ENCODE measurements at places on chromosomes 6 and 20. TPM values are rescaled to one million over a fixed set of nuclear protein-coding genes. Genes with fewer than 3 reads are reported as not detected.

NRSN1 gene
- total RNA-seq: not detected

SHLD1 gene
- total RNA-seq: 11.2 TPM

CLIC5 gene
- total RNA-seq: 1.8 TPM

GTSF1L gene
- 0.39 TPM for total RNA-seq

PSMF1 gene
- total RNA-seq: 151 TPM

GATA5 gene
- total RNA-seq: not detected

ANKRD66 gene
- total RNA-seq: not detected

BPIFA1 gene
- total RNA-seq: not detected

SLC17A9 gene
- total RNA-seq: 22.0 TPM

MEI4 gene
- total RNA-seq: not detected

BEND3 gene
- total RNA-seq: 4.0 TPM

MOXD1 gene
- not detected for total RNA-seq

BPIFB1 gene
- not detected for total RNA-seq

LGSN gene
- total RNA-seq: not detected

CST2 gene
- total RNA-seq: not detected

TPX2 gene
- 123 TPM for total RNA-seq

SLA2 gene
- 33.7 TPM for total RNA-seq

- DNase-seq: no peak
Observed at GRCh38 chr20:12965212-12965869, 43.4 kb upstream of the SPTLC3 start.

GRCh38 chr6:54289426-54289825 lies 18.8 kb upstream of the TINAG start:
- DNase-seq: no peak

- DNase-seq: no peak
Observed at GRCh38 chr6:78483553-78484197, 383.7 kb upstream of the IRAK1BP1 start.

DNA sequence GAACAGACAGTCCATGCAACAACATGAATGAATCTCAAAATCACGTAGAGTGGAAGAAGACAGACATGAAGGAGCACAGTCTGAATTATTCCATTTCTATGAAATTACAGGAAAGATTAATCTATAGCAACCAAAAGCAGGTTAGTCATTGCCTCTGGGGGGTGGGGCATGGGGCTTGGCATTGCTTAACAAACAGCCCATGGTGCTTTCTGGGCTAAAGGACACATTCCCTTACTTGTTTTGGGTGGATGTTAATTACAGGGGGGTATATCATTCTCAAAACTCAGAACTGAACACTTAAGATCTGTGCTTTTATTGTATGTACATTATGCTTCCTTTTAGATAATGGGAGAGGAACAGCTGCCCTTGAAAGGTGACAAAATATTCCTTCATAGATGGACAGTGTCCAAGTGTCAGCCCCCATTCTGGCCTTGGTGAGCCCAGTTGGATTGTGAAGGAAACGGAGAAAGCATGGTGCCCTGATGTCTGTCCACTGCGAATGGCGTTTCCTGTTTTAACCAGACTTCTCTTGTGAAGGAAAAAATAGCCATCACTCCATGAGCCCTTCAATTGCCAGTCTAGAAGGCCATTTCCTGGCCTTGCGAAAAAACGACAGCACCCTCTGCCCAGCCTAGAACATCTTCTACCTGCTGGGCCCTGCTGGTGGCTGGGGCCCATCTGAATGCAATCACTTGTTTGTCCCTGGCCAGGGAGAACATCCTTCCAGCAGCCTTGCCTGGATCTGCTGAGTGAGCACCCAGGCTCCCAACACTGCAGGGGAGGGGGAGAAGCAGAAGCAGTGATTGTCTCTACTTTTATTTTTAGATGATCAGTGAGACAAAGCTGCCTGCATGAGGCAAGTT lies 179.7 kb downstream of the BCAS1 start:
- DNase-seq: no peak

DNA sequence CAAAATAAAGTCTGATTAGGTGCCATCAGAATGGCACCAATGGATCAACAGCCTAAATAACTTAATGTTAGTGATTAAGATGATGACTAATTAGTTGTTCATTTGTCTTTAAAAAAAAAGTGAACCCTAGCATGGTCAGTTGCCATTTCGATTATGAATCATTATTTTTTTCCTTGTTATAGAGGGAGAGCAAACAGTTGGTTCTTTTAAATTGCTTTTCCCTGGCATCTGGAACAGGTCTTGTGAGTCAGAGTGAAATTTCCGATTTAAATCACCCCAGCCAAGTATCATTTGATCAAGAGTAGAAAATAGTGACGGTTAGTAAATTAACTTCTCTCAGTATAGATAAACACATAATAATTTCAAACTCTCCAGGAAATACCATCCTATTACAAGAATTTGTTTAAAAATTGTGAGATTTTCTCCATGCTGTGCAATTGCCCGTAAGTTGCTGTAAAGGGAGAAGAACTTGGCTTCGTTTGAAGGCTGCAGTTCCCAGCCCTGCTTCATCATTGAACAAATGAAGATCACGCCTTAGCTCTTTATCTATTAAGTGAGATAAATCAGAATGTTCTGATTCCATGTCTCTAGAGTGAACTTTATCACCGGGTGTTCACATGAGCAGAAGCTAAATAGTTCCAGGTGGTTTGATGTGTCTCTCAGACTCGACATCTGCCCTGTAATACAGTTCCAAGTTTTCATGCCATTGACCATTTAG lies 741.3 kb downstream of the DOK5 start:
- DNase-seq: no peak

- DNase-seq: no peak
Observed at GRCh38 chr20:34401741-34402455, 38.8 kb downstream of the ITCH start.

DNA sequence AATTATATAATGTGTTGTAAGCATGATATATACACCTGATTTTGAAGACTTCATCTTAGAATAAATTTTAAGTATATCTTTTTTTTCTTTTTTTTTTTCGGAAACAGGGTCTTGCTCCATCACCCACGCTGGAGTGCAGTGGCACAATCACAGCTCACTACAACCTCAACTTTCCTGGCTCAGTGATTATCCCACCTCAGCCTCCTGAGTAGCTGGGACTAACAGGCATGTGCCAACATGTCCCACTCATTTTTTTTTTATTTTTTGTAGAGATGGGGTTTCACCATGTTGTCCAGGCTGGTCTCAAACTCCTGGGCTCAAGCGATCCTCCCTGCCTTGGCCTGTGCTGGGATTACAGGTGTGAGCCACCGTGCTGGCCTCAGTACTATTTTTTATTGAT lies 17.1 kb downstream of the VPS52 start:
- no peak for DNase-seq

DNA sequence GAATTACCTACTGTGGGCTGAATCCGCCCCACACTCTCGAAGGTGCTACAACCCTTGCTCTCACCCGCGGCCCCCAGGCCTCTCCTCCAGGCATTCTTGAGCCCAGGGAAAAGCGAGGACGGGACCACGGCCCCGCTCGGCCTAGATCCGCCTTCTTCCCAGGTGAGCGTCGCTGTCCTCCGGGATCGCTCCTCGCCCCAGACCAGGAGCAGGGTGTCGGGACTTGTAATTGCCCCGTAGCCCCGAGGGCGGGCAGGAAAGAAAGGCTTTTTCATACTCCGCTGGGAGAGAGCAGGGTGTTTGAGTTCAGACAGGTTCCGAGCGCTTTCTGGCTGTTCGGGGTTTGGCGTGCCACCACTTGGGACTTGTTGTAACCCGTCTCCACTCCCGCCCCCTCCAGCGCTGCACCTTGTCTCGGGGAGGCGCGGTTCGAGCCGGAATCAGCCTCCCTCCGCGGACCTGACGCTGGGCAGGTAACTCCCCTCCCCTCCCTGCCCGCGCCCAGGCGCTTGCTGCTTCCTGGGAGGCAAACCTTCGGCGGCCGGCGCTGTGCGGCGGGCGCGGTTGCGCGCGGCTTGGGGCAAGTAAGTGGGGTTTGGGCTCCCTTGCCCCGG lies at the start of gene FAM83B:
FAM83B (plus strand) TSS at position 529 of the 614 bp plus-strand sequence. CDS start 23,476 bp downstream, outside the sequence.
- no peak for DNase-seq

DNA sequence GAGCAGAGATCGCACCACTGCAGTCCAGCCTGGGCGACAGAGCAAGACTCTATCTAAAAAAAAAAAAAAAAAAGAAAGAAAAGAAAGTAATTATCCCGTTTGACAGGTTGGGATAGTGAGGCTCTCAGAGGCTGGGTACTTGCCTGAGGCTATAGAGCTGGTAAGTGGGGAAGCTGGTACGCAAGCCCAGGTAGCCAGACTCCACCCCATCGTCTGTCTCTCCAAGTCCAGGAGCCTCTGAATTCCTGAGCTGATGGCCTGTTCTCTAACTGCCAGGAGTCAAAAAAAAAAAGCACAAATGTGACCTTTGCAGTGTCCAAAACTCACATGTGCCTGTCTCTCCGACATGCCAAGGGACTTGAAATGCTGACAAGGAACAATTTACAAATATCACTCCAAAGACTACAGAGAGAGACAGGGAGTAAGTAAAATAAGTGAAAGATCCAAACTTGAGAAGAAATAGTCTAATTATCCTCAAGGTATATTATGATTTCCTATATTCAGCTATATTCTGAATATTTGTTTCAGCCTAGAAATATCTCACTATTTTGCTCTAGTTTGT lies 109.1 kb upstream of the SCAF8 start:
- no peak for DNase-seq

- DNase-seq: no peak
Observed at GRCh38 chr6:81834141-81834681, 81.7 kb upstream of the TENT5A start.

DNA sequence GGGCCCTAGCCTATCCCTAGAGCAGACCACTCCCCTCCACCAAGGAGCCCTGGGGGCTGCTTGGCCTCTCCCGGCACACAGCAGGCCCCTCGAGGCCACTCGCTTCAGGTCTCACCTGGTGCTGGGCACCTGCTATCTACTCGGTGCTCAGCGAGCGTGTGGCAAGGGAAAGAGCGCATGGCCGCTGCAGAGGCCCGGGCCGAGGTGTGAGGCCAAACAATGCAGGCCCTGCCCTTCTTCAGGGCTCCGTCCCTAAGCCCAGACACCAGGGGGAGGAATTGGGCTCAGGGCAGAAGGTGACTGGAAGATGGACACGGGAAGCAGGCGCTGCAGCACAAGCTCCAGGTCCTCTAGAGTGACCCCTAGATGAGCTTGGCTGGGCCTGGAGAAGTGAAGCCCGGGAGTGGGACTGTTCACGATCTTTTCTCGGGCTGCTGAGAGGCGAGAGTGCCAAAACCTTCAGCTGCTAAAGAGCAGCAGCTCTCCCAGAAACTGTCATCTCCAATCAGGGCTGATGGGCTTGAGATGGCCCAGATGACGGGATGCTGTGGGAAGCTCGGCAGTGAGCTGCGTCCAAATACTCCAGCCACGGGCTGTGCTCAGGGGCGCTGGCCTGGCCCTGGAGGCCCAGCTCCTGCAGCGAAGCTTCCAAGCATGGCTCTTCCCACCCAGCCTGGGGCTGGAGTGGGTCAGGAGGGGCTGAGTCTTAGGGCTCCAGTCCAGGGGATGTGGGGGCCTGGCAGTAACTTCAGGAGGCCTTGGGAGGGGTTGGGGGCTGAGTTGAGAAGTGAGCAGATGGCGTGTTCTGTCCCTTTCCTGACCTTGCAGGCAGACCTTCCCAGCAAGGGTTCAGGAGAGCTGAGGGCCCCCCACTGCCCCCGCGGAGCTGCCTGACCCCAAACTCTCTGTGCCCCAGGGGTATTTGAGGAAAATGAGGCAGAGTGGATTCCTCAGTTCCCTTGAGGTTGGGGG lies 43.7 kb downstream of the APCDD1L start:
- DNase-seq: no peak

GRCh38 chr6:47083586-47084047 lies 41.5 kb upstream of the ADGRF1 start:
- DNase-seq: no peak

- no peak for DNase-seq
Observed at GRCh38 chr6:139765825-139766285, 391.4 kb upstream of the CITED2 start.

DNA sequence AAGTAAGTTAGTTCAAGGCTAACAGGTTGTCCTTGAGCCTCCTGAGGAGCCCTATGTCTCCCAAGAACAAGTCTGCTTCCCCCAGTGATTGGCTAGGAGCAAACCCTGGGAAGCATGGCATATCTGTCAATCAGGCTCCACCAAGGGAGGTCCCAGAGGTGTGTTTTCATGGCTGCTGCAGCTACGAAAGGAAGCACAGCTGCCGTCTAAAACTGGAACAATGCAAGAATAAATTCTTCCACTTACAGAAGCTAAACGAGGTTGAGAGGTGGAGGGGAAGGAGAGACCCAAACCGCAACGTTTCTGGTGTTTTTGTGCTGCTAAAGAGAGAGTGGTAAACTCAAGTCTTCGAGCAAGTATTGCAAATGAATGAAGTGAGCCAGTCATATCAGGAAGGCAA lies 4.9 kb upstream of the PTGIS start:
- DNase-seq: no peak

GRCh38 chr6:166474721-166475565 lies 92.2 kb upstream of the MPC1 start:
- no peak for DNase-seq

GRCh38 chr6:16684896-16685554 lies 76.2 kb downstream of the ATXN1 start:
- peak; percentile 78 for DNase-seq

GRCh38 chr20:48288930-48289507 lies 503.7 kb upstream of the SULF2 start:
- no peak for DNase-seq

DNA sequence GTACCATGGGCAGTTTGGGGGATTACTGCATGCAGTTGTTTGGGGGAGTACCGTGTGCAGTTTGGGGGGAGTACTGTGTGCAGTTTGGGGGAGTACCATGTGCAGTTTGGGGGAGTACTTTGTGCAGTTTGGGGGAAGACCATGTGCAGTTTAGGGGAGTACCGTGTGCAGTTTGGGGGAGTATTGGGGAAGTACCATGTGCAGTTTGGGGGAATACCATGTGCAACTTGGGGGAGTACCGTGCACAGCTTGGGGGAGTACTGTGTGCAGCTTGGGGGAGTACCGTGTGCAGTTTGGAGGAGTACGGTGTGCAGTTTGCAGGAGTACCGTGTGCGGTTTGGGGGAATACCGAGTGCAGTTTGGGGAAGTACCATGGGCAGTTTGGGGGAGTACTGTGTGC lies 22.3 kb downstream of the CDH4 start:
- no peak for DNase-seq

- no peak for DNase-seq
Observed at GRCh38 chr6:147821295-147821897, 312.9 kb downstream of the SAMD5 start.

GRCh38 chr6:153525998-153526397 lies 394.9 kb upstream of the RGS17 start:
- DNase-seq: no peak

GRCh38 chr20:20597966-20598365 lies 114.5 kb downstream of the RALGAPA2 start:
- DNase-seq: no peak

GRCh38 chr20:24696396-24696795 lies 227.0 kb downstream of the SYNDIG1 start:
- no peak for DNase-seq

GRCh38 chr6:32843331-32843978 lies 392 bp downstream of the PSMB8 start:
- DNase-seq: no peak

- no peak for DNase-seq
Observed at GRCh38 chr6:14540810-14541540, 423.4 kb downstream of the CD83 start.

GRCh38 chr20:48293671-48294070 lies 508.4 kb upstream of the SULF2 start:
- no peak for DNase-seq

GRCh38 chr20:36975099-36975818 lies 23.8 kb upstream of the SAMHD1 start:
- no peak for DNase-seq
